ENCODE measurements at places on chromosomes 7 and 10.

GRCh38 chr7:138871814-138872090, 73.8 kb upstream of the ATP6V0A4 start:
- DNase-seq = no peak

- DNase-seq = no peak
Observed at GRCh38 chr10:29970576-29970975, 88.8 kb downstream of the JCAD start.

DNA sequence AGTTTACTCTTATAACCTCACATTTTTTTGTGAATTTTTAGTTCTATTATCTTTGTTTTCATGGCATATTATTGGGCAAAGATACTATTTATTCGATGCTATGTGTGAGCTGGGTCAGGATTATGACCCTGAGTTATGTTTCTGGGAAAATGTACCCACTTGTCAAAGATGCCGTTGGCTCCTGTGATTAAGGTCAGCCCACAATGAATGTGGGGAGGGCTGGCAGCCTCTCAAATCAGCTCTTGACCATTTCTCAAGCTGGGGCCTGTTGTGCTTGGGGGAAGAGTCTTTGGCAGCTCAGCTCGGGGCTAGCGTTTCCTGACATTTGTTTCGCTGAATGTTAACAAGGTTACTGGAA, 97.5 kb downstream of the TCF7L2 start:
- DNase-seq = no peak

GRCh38 chr10:75272094-75272493, 36.3 kb upstream of the COMTD1 start:
- no peak for DNase-seq

GRCh38 chr7:141354251-141354650, 197.0 kb upstream of the AGK start:
- DNase-seq = no peak

- DNase-seq = no peak
Observed at GRCh38 chr10:92967641-92968040, 93.0 kb upstream of the CYP26C1 start.

DNA sequence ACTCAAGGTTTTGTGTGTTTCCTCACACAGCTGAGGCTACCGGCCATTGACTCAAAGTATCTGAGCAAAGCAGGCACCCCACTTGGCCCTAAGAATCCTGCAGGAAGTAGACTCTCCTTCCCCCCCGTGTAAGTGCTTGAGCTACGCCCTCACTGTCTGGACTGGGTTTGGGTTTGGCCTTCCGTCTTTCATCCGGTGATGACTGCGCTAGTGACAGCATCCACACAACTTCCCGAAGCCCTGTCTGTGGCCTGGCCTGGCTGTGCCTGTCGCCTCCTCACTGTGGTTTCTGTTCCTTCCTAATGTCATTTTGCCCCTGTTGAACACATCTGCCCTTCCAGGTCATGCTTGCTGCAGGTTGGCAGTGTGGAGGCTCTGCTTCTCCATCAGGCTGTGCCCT, 14.5 kb downstream of the C7orf57 start:
- no peak for DNase-seq

- DNase-seq = no peak
Observed at GRCh38 chr7:110386913-110387312, 704.0 kb upstream of the LRRN3 start.

- no peak for DNase-seq
Observed at GRCh38 chr7:134351424-134351823, 34.7 kb upstream of the SLC35B4 start.

DNA sequence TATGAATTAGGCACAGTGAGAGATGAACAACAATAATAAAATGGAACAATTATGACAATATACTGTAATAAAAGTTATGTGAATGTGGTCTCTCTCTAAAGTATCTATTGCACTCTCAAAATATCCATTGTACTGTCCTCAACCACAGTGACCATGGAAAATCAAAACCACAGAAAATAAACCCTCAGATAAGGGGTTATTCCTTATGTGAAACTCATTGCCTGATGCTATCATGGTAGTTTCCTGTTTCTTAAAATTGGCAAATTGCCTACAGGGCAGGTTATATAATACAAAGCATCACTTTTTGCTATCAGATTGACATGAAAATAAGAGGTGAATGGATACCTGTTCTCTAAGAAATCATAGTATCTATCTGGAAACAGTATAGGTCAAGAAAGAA, 3.8 kb downstream of the MCM10 start:
- no peak for DNase-seq

GRCh38 chr7:77877791-77878190, 79.2 kb downstream of the PHTF2 start:
- DNase-seq = no peak

GRCh38 chr10:86113501-86113900, 253.1 kb downstream of the GRID1 start:
- DNase-seq = no peak

- DNase-seq = no peak
Observed at GRCh38 chr10:104622598-104623209, 18.4 kb upstream of the SORCS3 start.

DNA sequence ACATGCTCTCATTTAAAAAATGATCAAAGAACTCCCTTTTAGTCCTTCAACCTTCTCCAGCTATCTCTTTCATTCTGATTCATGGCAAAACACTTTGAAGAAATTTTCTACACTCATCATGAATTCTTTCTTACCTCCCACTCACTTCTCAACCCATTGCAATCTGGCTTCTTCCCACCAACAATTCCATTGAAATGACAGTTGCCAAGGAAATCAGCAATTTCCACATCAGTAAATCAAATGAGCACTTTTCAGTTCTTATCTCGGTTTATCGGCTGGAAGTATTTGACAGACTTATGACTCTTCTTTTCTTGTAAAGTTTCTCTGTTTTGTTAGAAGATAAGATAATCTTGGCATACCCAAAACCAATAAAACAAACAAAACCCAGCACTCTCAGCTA, 99.1 kb upstream of the CACNA2D1 start:
- no peak for DNase-seq

DNA sequence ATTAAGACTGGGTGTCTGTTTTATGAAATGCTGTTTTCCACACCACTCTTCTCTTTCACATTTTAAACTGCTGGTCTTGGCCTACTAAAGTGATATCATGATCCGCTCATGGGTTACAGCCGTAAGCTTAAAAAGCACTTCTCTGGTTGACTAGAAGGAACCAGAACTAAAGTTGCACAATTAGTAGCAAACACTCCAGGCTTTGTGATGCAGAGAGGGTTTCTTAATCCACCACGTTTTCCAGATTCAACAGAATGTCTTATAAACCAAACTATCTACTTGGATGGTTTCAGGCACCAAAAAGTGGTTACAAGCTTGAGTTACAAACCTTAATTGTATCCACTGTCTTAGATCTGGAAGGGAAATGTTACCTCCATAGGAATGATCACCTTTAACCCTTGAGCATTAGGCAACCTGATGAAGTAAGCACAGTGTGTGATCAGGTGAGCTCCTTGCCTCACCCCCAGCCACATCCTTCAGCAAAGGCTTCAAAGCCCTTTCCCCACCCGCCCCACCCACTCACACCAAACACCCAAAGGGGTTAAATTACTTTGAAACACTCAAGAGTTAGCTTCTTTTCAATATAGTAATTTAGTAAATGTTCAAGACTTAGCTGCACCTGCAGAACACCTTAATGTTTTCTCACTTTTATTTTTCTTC, 3.5 kb downstream of the ELMO1 start:
- DNase-seq = no peak

GRCh38 chr10:29554660-29555059, 80.1 kb downstream of the SVIL start:
- DNase-seq = no peak

DNA sequence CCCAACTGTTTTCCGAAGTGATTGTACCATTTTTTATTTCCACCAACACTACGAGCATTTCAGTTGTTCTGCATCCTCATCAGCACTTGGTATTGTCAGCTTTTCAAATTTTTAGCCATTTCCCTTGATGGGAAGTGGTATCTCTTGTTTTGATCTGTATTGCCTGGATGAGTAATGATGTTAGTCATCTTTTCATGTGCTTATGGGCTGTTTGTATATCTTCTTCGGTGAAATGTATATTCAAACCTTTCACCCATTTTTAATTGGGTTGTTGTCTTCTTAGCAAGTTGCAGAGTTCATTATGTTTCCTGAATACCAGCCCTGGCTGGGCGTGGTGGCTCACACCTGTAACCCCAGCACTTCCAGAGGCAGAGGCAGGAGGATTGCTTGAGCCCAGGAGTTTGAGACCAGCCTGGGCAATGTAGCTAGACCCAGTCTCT, 22.1 kb downstream of the CLIP2 start:
- no peak for DNase-seq

- DNase-seq = no peak
Observed at GRCh38 chr7:26398427-26398755, 106.7 kb downstream of the SNX10 start.

DNA sequence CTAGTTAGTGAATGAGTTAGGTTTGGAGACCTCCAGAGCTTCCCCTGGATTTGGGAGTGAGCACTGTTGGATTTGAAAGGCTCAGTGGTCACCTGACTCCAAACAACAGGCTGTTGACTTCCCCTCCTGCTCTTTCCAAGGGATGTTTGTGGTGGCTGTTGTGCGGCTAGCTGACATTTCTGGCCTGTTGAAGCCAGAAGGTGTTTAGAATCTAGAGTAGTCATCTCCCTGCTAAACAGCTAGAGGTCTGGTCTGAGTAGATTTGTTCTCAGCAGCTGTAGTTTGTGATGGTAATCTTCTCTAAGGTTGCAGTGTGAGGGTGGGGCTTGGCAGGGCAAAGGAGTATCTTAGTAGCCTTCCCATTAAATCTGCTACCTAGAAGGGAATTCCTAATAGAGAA, 30.1 kb downstream of the BPGM start:
- no peak for DNase-seq

DNA sequence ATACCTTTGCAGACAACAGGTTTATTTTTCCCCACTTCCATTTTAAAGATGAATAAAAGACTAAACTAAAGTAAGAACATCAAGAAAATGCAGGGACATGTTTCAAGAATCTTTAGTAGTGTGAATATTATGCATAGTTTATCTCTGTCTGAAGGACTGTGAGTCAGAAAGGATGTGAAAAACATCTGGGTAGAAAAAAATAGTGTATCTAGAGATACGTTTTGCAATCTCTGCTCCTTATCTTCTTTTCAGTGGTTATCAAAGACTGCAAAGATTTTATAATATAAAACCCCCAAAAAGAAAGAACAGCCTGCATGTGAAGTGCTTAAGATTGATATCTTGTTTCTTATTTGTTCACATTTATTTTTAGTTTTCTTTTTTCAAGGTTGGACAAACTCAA, 101.9 kb upstream of the ARHGAP21 start:
- no peak for DNase-seq

GRCh38 chr7:81159402-81159801, 240.6 kb upstream of the SEMA3C start:
- no peak for DNase-seq

- DNase-seq = no peak
Observed at GRCh38 chr10:131068311-131068710, 243.2 kb downstream of the TCERG1L start.

- DNase-seq = no peak
Observed at GRCh38 chr7:107070710-107071109, 26.2 kb downstream of the PRKAR2B start.

DNA sequence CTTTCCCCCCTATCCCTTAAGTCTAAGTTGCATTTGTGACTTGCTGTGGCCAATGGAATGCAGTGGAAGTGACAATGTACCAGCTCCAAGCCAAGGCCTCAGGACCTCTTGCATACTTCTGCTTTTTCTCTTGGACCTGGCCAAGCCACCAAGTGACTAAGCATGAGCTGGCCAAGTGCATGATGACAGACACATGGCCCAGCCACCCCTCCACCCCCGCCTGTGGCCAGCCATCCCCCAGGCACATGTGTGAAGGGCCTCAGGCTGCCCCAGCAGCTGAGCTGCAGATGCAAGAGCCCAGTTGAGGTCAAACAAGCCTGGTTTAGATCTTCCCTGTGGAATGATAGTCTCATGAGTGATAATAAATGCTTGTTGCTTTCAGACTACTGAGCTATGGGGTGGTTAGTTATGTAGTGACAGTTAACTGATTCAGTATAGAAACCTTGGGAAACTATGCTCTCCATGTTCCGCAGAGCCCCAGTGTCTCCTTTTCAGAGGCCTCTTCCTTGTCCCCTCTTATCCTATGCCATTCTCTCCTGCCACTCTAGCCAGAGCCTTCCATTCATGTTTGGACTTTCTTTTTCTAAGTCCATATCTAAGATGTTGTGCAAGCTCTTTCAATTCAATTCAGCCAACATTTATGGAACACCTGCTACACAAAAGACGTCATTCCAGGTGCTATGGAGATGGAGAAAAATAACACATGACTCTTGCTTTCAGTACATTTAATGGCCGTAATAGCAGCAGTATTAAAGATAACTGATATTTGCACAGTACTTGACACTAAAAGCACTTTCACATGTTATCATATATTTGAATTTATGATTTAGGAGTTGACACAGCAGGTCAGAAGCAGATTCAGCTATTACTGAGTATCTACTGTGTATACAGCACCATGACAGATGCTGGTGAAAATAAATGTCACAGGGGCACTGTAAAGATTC, 55.5 kb upstream of the LOXL4 start:
- DNase-seq = no peak

DNA sequence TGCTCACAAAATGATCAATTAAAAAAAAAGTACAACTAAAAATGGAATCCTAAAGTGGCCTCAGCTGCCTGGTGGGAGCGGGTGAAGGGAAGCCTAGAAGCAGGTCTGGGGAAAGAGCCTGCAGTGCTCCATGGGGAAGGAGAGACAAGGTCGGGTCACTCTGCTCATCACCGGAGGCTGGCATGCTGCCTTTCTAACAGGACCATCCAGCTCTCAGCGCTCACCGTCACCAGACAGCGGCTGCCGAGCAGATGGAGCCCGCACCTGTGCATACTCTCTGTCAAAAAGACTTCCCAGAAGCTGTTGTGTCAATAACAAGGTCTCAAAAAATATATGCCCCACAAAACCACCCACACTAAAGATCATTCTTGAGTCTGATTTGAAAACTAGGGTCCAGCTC, 112.8 kb downstream of the BAMBI start:
- DNase-seq = no peak

GRCh38 chr7:48962821-48963505, 38.6 kb downstream of the CDC14C start:
- no peak for DNase-seq

DNA sequence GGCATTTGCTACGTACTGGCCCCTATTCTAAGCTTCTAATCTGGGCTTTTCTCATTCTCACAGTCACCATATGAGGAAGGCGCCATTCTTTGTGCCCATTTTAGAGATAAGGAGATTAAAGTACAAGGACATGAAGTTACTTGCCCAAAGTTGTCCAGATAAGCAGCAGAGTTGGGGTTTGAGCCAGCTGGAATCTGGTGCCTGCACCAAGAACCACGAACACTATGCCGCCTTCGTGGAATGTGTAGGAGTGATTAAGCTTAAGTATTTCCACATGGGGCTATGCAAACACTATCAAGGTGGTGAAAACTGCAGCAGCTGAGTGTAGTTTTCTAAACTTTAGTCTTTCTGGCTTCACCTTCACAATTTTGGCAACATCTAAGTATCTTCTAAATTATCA, 342.7 kb upstream of the ETV1 start:
- no peak for DNase-seq

Data from stimulated activated CD8-positive, alpha-beta memory T cell treated with anti-CD3 and anti-CD28 coated beads, Interleukin-7, amount 100 ng/mL, for 1 hour (primary cell).